Stimulated activated CD8-positive, alpha-beta memory T cell treated with anti-CD3 and anti-CD28 coated beads, Interleukin-4, amount 100 ng/mL, for 1 hour (primary cell): ENCODE measurements at places on chromosomes 1 and 21.

GRCh38 chr1:47631411-47631995 lies 193.7 kb downstream of the FOXD2 start:
- no peak for DNase-seq

DNA sequence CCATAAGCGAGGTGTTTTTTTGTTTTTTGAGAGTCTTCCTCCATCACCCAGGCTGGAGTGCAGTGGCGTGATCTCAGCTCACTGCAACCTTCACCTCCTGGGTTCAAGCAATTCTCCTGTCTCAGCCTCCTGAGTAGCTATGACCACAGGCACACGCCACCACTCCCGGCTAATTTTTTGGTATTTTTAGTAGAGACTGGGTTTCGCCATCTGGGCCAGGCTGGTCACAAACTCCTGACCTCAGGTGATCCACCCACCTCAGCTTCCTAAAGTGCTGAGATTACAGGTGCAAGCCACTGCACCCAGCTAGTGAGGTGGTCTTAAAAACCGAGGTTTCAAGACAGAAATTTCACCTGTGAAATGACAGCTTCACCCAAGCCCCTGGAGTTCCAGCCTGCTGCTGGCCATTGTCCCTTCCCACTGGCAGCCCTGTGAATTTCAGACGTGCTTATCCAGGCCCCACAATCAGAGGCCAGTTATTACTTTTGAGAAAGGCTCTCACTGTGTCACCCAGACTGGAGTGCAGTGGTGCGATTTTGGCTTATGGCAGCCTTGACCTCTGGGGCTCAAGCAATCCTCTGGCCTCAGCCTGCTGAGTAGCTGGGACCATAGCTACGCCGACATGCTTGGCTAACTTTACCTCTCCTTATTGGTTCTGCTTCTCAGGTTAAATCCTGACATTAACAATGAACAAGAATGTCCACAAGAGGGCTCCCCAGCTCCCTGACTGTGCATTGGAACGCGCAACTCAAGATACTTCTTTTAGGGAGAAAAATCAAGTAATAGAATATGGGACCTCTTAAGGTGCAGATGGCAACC lies 19.4 kb downstream of the ENO1 start:
- no peak for DNase-seq

DNA sequence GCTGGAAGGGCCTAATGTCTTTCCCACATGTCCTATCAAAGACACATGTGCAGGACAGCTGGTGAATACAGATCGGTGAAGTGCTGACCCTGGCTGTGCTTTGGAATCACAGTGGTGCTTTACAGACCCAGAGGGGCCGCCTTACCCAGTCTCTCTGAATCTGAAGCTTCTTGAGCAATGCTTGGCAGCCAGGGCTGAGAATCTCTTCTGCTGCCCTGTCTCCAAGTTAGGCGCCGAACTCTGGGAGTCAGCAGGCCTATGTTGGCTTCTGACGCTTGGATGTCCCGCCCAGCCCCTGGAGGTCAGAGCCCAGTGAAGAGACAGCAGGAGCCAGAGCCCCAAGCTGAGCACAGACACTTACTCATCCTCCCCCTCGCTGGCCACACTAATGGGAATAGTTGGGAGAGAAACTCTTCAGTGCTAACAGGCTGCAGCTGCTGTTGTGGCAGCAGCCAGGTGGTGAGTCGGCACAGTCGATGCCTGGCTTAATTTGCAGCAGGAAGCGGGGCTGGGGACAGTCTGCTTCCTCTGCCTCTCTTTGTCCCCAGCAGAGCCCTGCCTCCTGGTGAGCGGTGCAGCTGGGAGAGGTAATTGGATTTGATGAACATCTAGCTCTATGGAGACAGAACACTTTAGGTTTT lies 68.1 kb downstream of the URB2 start:
- DNase-seq, result no peak

DNA sequence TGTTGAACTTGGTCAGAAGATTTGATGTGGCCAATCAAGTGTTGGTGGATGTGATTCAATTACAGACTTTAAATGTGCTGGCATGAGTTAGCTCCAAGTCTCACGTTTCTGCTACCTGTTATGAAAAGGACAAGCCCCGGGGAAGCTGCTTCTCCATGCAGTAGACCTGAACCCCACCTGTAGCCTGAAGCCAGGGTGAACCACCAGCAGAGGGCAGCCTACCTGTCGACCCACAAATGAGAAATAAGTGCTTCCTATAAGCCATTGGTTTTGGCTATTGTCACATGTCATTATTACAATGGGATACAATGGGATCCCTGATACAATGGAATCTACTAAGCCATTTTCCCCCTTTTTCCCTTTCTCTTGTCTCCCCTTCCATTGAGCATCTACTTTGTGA lies 230.2 kb downstream of the PRDM2 start:
- no peak for DNase-seq

DNA sequence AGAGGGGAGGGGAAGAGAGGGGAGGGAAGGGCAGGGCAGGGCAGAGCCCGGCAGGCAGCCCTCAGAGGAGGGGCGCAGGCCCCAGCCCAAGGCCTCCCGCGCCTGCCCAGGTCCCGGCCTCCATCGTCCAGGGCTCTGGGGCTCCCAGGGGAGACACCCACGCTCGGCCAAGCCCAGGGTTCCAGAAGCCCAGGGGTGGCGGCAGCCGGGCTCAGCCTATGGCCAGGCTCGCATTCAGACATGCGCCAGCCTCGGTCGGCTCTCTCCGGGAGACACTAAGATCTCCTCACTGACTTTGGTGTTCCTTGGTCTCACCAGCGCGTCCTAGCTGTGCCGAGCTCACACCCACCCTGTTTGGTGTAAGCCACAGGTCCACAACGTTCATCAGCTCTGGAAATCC lies 7.1 kb upstream of the ANKRD65 start:
- DNase-seq, result no peak

DNA sequence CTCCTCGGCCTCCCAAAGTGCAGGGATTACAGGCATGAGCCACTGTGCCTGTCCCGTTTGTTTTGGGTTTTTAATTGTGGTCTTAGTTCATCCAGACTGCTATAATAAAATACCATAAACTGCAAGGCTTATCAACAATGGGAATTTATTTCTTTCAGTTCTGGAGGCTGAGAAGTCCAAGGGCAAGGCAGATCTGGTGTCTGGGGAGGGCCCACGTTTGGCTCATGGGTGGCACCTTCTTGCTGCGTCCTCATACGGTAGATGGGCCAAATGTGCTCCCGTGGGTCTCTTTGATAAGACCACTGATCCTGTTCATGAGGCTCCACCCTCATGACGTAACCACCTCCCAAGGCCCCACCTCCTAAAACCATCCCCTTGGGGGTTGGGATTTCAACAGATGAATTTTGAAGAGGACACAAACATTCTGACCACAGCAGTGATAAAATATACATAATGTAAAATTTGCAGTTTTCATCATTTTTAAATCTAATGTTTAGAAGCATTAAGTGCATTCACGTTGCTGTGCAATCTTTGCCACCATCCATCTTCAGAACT lies 133.4 kb upstream of the ERRFI1 start:
- no peak for DNase-seq

GRCh38 chr1:1114431-1114830 lies 1.5 kb downstream of the C1orf159 start:
- no peak for DNase-seq
